Left colon (tissue), 2 donors: ENCODE measurements at places on chromosomes 13 and 19. TPM values are rescaled to one million over a fixed set of nuclear protein-coding genes. Genes with fewer than 3 reads are reported as not detected.

Gene RYR1
- total RNA-seq: 1.7 TPM

Gene ZNF835
- total RNA-seq: 0.55 TPM

Gene ADGRE2
- total RNA-seq: 4.3 TPM

Gene MCF2L
- 86.9 TPM for total RNA-seq

Gene SUCLA2
- total RNA-seq: 62.3 TPM

Gene ADPRHL1
- 4.0 TPM for total RNA-seq
